ENCODE measurements at places on chromosomes 5 and 9.
A peak's percentile ranks its signal among the peaks of the same experiment; 100 is the strongest.

GRCh38 chr9:16029046-16029615, 476.3 kb downstream of the CCDC171 start:
- no peak for DNase-seq

DNA sequence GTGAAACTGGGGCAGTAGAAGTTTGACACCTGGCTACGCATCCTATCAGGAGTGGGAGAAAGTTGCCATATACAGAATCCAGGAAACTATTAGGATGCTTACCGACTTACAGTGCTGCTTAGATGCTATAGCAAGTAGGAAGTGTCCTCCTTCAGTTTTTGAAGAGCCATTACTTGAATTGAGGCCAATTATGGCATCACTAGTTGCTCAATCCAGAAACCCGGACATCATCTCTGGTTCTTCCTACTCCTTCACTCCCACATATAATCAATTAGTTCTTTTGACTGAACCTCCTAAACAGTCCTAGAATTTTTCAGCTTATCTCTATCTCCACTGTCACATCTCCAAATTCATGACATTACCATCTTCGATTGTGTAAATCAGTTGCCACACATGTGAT, 41.8 kb upstream of the UGCG start:
- peak; percentile 66 for DNase-seq

- no peak for DNase-seq
Measured at GRCh38 chr5:883475-884181, 9.0 kb downstream of the BRD9 start.

GRCh38 chr9:110517483-110517882, 62.1 kb downstream of the SVEP1 start:
- no peak for DNase-seq

DNA sequence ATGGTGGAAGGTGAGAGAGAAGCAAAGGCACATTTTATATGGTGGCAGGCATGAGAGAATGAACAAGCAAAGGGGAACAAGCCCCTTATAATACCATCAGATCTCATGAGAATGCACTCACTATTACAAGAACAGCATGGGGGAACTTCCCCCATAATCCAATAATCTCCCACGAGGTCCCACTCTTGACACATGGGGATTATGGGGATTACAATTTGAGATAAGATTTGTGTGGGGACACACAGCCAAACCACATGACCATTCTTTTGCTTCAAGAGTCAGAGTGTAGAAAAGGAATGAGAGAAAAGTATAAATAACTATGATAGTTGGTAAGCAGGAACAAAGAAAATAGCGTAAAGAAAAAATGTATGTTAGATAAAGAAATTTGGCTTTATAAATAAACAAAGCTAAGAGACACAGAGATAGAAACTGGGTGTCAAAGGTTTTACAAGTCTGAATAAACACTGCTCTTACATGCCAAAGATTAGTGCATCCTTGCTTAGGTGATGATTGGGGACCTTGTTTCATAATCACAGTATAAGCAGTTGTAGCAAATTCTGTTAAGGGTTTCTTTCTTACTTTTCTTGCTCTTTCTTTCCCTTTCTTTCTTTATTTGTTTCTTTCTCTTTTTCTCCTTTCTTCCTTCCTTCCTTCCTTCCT, 91.9 kb upstream of the PAPPA start:
- DNase-seq = no peak

DNA sequence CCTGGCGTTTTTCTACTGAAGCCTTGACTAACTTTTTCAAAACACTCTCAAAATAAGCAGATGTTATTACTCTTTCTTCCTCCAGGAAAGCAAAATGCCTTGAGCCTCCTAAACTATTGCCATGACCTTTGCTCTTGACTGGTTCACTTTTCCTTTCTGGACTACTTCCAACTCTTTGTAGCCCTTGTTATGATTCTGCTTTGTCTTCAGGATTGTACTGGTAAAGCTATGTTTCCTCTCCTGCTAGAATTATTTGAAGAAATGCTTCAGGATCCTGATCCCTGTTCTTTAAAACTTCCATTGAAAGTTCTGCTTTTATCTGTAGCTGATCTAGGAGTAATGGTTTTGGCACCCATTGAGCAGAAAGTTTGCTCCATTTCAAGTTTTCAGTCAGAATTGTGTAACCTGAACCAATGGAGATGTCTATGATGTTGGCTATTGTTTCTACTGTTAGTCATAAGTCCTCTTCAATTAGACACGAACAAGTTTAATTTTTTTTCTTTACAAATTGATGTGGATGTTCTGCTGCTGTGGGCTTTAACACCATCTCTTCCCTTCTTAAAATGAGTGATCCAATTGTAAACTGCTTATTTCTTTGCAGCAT, 1356.4 kb downstream of the EFNA5 start:
- peak; percentile 76 for DNase-seq

DNA sequence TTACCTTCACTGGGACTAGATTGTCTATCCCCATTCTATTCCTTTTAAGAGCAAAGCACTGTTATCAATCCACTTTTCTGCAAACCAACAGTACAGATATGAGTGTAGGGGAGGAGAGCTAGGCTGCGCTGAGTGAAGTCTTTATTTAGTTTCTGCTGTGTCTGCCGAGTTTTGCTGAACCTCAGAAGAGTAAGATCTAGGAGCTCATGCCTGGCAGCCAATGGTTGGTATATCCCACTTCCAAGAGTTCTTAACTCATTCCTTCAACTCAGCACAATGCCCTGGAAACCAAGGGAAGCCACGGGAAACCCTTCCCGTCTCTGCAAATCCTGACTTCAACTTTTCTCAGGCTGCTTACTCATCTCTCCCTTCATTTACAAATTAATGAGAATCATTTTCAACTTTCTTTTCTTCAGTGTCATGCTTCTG, 58.0 kb upstream of the JAK2 start:
- DNase-seq = no peak
